Inflammatory macrophage treated with lipopolysaccharide for 4 hours (primary cell): ENCODE measurements at places on chromosomes 7 and 10.

GRCh38 chr10:86334488-86335085 lies 32.0 kb downstream of the GRID1 start:
- DNase-seq, result no peak

GRCh38 chr10:28215930-28216329 lies 86.9 kb downstream of the MPP7 start:
- no peak for DNase-seq

- DNase-seq, result no peak
Observed at GRCh38 chr10:125102821-125103220, 57.5 kb downstream of the CTBP2 start.

- no peak for DNase-seq
Observed at GRCh38 chr7:34275624-34276023, 370.3 kb downstream of the BMPER start.

- no peak for DNase-seq
Observed at GRCh38 chr10:123804716-123805115, 86.9 kb downstream of the CPXM2 start.

DNA sequence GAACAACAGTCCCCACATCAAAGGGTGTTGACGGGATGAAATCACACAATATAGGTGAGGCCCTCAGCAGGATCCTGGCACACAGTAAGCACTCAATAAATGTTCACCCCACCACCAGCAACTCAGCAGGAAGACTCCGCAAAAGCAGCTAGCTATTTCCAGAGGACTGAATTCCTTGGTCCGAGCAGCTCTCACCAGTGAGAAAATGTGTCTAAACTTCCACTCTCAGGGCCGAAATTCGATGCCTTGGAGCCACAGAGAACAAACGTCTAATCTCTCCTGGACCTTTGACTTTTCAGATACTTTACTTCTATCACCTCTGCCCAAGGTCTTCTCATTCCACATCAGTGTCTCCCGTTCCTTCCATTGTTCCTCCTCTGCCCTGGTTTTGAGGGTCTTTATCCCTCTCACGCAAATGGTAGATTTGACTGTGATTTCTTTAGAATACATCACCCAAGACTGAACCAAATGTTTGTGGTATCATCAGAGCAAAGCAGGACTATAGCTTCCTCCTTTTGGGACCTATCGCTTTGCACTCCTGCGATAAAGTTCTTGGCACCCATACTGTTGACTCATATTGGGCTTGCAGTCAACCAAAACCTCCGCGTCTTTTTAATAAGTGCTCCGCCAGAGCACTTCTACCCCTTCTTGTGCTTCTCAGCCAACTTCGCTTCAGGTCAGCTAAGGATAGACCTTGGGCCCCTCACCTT lies 903 bp upstream of the NT5C2 start:
- DNase-seq, result peak; percentile 54
